ENCODE measurements at places on chromosomes 1 and 21. TPM values are rescaled to one million over a fixed set of nuclear protein-coding genes. Genes with fewer than 3 reads are reported as not detected.

Gene USH2A
- under 0.01 TPM for total RNA-seq

Gene PRKAA2
- total RNA-seq: 7.3 TPM

Gene NUP210L
- 0.13 TPM for total RNA-seq

Gene AMY1A
- total RNA-seq: not detected

Gene CAMK1G
- 0.13 TPM for total RNA-seq

Gene ELF3
- 0.12 TPM for total RNA-seq

Gene CAPN8
- total RNA-seq: not detected

Gene DCST1
- total RNA-seq: not detected

Gene ITGB2
- total RNA-seq: 0.06 TPM

Gene MATN1
- total RNA-seq: 0.26 TPM

Gene KIF17
- total RNA-seq: 0.19 TPM

Gene CNKSR1
- total RNA-seq: 0.26 TPM

Gene ADAR
- 68.1 TPM for total RNA-seq

Gene SSX2IP
- 15.6 TPM for total RNA-seq

Measured in aortic smooth muscle cell (primary cell).